ENCODE measurements at places on chromosomes 5 and 9.

- no peak for DNase-seq
These were observed 9.0 kb downstream of the TERT start for GRCh38 chr5:1285883-1286291.

DNA sequence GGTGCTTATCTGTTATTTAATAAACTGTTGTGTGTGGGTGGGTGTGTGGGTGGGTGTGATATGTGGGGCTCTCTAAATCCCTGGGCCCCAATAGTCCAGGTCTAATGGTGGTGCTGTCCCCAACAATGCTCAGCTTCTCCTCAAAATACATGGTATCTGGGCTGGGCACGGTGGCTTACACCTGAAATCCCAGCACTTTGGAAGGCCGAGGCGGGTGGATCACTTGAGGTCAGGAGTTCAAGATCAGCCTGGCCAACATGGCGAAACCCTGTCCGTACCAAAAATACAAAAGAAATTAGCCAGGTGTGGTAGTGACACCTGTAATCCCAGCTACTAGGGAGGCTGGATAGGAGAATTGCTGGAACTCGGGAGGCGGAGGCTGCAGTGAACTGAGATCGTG, 4.5 kb upstream of the ORM1 start:
- no peak for DNase-seq

- DNase-seq, result no peak
These were observed 177.3 kb upstream of the FST start for GRCh38 chr5:53303105-53303504.

DNA sequence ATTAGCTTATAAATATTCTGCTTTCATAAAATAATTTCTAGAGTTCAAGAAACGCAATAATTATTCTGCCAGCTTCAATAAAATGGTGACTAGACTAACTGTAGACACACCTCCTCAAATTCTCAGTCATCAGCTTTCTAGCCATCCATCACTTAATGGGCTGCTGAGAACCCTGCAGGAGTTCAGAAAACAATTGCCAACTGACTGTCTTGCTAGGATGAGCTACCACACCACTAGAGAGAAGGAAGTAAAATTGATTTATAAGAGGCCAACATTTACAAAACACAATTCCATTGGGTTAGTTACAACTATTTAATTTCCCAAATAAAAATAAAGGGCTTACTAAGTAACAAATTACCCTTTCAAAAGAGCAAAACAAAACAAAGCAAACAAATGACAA, 126.5 kb upstream of the PAPPA start:
- DNase-seq, result no peak

DNA sequence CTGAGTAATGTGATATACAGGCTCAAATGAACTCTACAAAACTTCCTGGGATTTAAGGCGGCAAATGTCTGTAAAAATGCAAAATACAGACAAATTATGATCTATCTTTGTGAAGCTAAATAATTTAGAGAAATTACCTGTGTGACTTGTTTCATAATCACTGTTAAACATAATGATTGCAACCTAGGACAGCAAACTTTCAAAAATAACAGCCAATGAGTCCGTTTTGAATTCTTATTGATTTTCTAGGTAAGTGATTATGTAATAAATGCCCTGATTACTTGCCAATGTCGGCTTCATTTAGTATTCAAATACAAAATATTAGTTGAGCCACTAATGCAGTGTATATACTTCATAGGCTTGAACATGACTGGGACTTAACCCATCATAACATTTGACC, 238.2 kb upstream of the DAB2 start:
- no peak for DNase-seq

DNA sequence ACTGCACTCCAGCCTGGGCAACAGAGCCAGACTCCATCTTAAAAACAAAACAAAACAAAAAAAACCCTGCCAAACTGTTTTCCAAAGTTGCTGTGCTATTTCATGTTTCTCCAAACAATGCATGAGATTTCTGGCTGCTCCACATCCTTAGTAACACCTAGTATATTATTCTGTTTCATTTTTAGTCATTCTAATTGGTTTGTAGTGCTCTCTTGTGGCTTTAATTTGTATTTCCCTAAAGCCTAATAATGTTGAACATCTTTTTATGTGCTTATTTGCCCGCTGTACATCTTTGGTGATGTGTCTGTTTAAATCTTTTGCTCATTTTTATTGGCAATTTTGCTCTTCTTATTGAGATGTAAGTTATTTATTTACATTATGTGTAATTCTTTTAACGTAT, 18.4 kb upstream of the TTC1 start:
- DNase-seq, result no peak

GRCh38 chr5:139226131-139226530, 28.0 kb upstream of the SIL1 start:
- DNase-seq, result no peak

GRCh38 chr9:99606957-99607356, 214.7 kb upstream of the NR4A3 start:
- DNase-seq, result no peak

DNA sequence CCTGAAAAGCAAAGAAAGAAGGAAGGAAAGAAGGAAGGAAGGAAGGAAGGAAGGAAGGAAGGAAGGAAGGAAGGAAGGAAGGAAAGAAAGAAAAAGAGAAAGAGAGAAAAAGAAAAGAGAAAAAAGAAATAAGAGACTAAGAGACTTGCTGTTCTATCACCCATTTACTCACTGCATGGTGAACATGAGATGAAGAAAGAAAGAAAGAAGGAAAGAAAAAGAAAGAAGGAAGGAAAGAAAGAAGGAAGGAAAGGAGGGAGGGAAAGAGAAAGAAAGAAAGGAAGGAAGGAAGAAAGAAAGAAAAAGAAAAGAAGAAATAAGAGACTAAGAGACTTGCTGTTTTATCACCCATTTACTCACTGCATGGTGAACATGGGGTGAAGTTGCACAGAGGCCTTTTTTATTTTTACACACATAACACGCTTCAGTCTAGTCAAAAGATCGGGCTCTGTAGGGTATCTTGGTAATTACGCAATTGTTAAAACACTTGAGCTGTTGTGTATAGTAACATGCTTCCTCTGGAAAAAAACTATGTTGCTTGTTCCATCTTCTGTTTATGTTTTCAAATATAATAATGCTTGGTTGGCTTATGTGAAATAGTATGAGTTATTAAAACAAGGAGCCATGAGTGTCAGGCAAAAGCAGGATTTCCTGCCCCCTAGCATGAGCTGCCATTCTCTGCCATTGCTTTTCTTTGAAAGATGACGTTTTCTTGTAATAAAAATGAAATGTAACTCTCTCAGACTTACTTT, 119.3 kb upstream of the ZNF608 start:
- no peak for DNase-seq

DNA sequence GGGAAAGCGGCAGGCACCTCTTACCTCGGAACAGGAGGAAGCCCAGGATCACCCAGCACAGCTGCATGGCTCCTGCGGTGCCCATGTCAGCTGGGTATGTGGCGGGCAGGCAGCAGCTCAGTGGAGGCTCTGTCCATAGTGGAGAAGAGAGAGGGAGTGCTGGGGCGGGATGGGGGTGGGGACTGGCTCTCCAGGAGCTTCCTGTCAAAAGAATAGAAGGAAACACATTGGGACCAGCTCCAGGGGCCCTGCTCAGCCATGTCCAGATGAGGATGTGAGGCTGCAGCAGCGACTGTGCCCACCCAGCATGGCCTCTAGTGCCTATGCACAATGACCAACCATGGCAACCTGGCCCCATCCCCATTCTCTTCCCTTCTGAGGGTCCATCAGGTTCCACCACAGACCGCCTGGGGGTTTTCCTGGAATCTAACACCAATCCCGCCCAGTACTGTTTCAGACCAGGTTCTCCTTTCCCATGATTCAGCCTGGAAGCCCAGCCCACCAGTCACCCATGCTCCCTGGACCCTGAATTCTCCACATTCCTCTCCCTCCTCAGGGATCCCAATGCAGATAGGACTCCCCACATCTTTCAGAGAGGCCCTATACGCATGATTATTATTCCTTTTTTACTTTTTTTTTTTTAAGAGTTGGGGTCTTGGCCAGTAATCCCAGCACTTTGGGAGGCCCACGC, at the start of gene ECSCR:
Gene ECSCR, minus strand, starts transcription at position 158 of the 691 bp plus-strand sequence. Its CDS starts 73 bp downstream, at position 85.
- DNase-seq, result no peak

DNA sequence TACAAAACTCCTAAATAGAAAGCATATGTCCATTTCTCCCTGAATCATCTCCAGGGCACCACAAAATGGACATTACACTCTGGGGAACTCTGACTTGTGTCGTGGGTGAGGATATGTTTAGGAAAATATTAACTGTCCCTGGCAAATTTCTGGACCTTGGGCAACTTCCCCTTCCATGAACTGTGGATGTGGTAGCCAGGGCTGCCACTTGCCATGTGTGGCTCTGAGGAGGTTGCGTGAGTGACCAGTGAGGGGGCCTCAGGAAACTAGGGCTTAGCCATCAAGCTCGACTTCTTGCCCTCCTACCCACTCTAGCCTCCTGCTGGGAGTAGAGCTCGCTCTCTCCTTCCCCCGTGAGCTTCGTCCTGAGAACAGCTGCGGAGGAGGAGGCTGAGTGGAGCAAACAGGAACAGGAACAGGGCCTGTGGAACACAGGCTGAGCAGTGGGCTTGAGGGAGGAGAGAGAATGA, 13.8 kb upstream of the STC2 start:
- DNase-seq, result no peak

DNA sequence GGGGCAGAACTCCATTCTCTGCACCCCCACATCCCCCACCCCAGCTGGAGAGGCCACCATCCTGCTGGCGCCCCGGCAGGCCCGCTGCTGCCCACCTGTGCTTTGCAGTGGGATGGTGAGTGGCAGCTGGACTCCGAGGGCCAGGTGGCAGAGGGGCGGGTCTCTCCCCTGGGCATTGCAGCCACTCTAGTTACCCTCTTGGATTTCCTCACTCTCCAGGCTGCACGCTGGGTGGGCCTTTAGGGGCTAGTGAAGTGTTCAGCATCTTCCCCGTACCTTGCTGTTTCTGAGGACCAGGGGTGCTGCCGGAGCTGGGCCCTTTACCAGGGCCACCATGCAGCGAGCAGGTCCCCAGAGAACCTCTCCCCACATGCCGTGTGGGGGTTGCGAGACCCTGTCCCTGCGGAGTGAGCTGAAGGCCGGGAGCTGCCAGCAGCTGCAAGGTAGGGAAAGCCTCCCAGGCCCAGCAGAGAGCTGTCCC, 88.4 kb upstream of the SH3PXD2B start:
- DNase-seq, result peak; percentile 86

DNA sequence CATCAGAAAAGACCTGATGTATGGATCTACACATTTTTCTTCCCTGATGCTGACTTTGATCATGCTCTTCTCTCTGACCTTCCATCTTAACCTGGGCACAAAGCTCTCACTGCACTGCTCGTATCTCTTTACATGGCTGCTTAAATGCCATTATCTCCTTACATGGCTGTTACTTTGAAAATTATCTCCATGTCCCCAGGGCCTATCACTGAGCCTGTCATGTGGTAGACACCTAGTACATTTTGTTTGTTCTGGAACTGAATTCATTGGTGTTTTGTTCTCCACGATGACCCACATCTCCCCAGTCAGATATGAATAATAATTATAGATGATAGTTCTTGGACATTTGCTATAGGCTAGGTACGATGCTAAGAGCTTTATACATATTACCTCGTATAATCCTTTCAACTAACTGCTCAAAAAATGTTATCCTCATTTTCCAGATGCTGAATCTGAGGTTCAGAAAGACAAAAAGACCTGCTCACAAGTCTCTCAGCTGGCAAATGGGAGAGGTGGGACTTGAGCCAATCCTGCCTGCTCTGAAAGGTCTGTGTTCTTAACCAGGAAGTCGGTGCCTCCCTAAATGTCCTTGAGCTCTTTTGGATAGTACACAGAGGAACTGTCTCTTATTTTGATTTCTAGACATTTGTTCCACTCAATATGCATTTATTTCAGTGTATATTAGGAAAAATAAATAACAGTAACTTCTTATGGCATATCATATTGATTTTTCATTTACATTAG, 9.8 kb upstream of the CPEB4 start:
- DNase-seq, result no peak

- no peak for DNase-seq
These were observed 4.4 kb downstream of the RNF44 start for GRCh38 chr5:176532795-176533194.

GRCh38 chr5:175668006-175668405, 10.1 kb downstream of the HRH2 start:
- no peak for DNase-seq

DNA sequence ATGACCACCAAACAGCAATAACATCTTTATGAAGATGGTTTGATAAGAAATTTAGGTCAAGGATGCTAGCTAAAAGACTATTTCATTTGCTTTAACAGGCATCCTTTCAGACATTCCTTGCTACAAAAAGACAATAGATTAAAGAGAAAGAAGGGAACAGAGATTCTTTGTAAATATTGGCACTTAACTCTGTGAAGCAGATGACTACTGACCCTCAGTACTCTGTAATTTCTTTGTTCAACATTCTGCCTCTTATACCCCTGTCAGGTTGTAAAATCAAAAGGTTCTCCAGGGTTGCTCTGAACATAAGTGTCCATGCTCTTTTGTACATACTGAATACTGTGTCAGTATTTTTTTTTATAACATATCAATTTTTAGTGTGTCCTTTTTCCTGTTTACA, 610.6 kb upstream of the GRAMD2B start:
- no peak for DNase-seq

GRCh38 chr9:81123526-81123925, 565.8 kb downstream of the TLE1 start:
- no peak for DNase-seq

DNA sequence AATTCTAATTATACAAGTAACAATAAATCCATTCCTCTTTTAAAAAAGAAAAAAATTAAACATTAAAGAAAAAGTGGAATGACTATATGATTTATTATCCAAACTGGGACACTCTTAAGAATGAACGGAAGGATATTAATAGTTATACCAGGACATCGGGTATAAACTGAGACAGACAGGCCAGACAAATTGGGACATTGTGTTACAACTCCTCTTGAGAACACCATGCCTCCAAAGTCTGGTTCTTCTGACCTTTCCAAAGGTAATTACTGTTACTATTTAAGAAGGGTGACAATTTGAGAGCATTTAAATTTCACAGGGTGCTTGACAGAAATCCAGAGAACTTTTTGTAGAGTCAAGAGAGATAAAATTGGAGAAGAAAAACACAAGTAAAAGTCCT, 132.1 kb upstream of the MARCHF11 start:
- no peak for DNase-seq
